Fibroblast of upper back skin (primary cell): ENCODE measurements at places on chromosomes 6 and 20.

GRCh38 chr20:48636301-48636700 is 191.5 kb downstream of the PREX1 start:
- no peak for DNase-seq

GRCh38 chr20:49029203-49029602 is 16.9 kb upstream of the CSE1L start:
- peak; percentile 66 for DNase-seq

- DNase-seq, result no peak
Observed at GRCh38 chr20:21521596-21522480, 8.0 kb upstream of the NKX2-2 start.

GRCh38 chr20:62953839-62954703 is 1.6 kb downstream of the SLC17A9 start:
- peak; percentile 51 for DNase-seq

DNA sequence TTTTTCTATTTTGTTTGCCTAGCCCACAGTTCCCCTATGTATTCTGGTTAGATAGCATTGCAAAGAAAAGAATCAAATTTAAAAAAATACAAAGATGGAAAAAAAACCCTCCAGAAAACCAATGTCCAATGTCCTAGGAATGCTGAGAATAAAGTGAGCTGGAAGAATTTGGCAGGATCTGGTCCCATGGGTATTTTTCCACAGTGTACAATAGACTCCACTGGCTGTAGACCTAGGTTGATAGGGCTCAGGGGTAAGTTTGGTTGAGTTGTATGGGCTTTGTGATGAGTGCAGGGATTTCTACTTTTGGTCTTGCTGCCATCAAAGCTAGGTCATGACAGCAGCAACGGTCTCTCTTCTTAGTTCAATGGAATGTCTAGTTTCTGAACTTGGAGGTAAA is 41.5 kb downstream of the SLC22A2 start:
- DNase-seq, result peak; percentile 82

DNA sequence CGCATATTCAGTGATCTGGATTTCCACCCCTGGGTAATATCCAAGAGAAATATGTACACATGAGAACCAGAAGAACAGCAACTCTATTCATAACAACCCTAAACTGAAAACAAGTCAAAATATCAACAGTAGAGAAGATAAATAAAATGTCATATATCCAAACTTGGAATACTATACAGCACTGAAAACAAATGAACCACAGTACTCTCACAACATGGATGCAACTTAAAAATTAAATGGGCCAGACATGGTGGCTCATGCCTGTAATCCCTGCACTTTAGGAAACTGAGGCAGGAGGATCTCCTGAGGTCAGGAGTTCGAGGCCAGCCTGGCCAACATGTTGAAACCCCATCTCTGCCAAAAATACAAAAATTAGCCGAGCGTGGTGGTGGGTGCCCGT is 16.5 kb upstream of the ATXN1 start:
- DNase-seq, result no peak

GRCh38 chr6:53313784-53314400 is 34.9 kb downstream of the ELOVL5 start:
- peak; percentile 64 for DNase-seq

DNA sequence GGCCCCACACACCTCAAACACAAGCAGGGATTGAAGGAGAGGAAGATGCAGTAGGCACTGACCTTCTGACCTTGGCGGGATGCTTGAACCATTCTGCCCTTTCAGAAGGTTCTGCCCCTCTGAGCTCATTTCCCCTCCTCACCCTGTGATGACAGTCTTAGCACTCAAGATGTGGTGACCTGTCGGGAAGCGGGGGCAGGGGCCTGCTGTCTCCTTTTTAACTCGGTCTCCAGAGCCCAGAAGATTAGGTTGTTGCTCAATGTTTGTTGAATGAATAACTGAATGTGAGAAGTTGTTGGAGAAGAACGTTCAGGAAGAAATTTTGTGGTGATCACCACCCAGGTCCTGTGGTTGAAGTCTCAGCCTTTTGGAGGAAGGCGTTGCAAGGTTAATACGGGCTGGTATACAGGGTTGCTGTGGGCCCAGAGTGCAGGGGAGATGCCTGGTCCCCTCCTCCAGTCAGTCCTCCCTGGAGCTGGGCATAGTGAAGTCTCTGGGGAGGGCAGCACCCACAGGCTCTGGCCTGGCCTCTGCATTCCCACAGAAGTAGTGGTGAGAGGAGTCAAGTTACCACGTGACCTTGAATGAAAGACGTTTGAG is 49.7 kb upstream of the FUCA2 start:
- DNase-seq, result no peak

DNA sequence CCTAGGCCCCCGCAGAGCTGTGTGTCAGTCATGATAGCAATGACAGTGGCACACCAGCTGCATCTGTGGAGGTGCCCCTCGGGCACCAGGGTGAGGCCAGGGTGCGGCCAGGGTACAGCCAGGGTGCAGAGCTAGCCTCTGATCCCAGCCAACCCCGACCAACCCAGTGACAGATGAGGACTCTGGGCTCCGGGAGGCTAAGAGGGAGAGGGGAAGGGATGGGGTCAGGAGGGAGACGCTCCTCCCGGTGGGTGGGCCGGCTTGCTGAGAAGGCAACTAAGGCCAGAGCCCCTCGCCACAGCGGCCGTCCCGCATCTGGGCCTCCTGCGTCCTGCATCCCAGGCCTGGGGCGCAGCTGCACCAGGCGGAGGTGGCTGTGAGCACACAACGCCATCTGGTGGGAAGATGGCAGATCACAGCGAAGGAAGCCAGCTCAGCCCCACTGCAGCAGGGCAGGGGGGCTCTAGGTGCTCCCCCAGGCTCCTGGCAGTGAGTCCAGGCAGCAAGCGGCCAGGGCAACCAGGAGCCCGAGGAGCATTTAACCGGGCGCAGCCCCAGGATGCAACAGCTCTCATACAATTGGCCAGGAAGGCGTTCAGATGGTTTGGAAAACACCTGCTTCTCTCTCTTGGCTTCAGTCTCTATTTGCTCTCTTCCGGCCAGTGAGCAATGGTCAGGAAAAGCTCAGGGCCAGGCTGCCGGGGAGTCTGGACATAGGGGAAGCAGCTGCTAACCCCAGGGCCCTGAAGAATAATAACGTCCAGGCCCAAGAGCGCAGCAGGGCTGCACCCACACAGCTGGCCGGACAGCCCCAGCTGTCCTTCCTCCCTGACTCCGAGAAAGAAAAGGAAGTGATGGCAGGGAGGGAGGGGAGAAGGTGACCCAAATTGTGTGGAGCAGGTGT is 169.4 kb downstream of the TAF4 start:
- DNase-seq, result peak; percentile 39
